ENCODE measurements at places on chromosomes 5 and 9.

- DNase-seq = no peak
Measured at GRCh38 chr5:40386289-40386688, 293.4 kb upstream of the PTGER4 start.

DNA sequence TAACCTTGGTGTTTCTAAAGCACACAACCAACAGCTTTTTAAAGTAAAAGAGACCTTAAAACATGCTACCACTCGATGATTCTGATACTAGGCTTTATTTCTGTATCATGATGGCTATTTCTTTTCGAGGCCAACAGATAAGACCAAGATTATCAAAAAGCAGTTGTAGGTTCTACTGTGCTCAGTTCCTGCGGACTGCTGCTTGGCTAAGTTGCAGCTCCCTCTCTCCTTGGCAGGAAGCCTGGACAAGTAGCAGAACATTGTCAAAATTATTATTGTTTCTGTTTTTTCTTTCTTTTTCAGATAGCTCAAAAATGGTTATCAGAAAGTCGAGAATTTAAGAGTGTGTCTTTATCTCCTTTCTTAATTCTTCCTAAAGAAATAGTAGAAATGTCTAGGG, 607.6 kb downstream of the PTPRD start:
- DNase-seq = no peak

- DNase-seq = no peak
Measured at GRCh38 chr9:130780415-130780814, 54.6 kb upstream of the ABL1 start.

DNA sequence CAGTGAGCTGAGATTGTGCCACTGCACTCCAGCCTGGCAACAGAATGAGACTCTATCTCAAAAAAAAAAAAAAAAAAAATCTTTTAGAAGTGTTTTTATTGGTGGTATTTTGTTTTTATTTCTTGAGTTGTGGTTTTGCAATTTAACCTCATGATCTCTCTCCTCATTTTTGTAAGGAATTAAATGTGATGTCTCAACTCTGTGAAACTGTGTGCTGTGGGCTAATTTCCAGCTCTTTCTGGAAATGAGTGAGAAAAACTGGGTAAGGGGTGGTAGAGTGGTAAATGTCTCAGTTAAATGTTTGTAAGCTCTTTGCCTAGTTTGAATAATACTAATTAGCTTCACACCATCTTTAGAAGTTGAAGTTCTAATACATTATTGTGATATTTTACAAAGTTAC, 29.0 kb downstream of the ACO1 start:
- no peak for DNase-seq

DNA sequence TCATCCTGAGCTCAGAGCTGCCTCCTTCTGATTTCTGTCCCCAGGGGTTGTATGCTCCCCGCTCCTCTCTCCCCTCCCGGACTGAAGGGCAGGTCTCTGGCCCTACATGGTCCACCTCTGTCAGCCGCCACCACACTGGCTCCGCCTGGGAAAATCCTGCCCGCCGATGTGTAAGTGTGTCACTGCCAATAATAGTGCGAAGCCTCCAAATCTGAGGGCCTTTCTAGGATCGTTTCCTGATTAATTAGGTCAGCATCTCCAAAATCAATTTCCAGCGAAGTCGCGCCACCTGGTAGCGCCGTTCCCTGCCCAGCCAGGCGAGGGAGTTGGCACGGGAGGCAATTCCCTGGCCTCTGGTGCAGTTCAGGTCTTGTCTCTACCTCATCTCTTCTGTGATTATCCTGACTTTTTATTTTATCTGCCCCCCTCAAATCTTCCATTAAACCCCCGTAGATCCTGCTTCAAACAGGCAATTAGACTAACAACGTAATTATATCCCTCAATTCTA, 73.5 kb downstream of the ZNF618 start:
- no peak for DNase-seq

DNA sequence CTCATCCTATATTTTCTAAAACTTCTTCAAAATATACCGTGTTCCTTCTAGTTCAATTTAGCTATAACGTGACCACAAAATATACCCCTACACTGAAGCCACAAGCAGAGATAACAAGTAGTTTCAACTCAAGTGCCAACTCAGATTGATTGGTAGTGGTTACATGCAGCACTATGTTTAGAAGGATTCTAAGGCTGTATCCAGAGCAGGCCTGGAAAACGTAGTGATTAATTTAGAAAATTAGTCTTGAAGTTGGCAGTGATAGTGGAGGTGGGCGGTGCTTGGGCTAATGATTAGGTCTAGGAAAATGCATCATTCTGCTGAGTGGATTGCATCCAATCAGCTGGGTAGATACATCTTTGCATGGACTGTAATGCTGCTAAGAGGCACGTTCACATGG, 61.5 kb downstream of the MAMDC2 start:
- no peak for DNase-seq

GRCh38 chr5:172691886-172692285, 50.8 kb downstream of the NEURL1B start:
- no peak for DNase-seq

GRCh38 chr5:112329419-112330090, 89.5 kb downstream of the EPB41L4A start:
- DNase-seq = no peak

GRCh38 chr5:61319388-61320146, 12.5 kb upstream of the ZSWIM6 start:
- no peak for DNase-seq

DNA sequence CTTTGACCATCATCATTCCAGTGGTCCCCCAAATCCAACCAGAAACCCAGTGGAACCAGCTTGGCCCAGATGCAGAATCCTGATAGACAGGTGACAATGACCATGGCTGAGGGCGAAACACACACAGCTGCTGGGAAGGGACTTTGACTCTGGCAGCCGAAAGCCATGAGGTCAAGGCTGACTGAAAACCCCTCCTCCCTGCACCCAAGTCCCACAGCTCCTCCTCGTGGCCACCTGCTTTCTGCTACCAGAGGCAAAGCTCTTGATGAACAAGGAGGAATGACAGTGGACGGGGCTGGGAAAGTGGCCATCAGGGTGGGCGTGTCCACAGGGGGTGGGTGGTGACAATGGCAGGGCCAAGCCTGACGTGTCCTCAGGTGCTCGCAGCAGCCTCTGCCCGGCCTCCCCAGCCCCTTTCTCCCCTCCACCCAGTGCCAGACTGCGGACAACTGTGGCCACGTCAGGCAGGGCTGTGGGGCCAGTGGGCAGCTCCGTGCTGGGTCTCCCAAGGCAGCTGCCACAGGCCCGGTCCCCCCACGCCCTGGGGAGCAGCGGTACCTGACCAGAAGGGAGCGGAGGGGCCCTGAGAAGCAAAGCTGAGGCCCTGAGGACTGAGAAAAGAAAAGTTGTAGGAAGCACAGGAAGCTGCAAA, 30.8 kb upstream of the SARDH start:
- DNase-seq = no peak

- no peak for DNase-seq
Measured at GRCh38 chr5:151162776-151163175, 5.2 kb upstream of the ANXA6 start.

DNA sequence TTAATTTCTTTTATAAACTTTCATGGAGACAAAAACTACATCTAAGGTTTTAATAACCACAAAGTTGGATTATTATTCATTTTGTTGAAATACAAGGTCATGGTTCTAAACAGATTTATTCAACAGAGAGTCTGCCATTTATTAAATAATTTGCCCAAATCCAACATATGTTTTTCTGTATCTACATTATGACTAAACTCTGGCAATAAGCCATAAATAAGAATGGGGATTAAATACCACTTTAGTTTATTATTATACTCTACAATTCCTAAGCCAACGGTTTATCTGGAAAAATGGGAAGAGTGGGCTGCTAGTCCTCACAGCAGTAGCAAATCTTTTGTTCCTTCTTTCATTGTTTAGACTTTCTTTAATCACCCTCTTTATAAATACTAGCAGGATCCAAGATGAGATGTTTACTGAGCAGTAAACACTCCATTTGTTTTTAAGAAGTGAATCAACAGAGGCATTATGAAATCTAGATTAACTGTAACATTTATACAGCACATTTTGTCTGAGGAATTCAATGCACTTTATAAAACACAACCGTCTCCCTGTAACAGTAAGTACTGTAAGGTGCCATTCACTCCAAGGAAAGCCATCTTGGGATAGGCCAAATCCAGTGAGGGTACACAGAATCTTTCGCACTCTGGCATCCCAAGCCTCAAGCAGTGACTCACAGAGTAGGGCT, 89.7 kb downstream of the DROSHA start:
- DNase-seq = no peak

GRCh38 chr9:110615498-110615897, 36.0 kb upstream of the SVEP1 start:
- no peak for DNase-seq

DNA sequence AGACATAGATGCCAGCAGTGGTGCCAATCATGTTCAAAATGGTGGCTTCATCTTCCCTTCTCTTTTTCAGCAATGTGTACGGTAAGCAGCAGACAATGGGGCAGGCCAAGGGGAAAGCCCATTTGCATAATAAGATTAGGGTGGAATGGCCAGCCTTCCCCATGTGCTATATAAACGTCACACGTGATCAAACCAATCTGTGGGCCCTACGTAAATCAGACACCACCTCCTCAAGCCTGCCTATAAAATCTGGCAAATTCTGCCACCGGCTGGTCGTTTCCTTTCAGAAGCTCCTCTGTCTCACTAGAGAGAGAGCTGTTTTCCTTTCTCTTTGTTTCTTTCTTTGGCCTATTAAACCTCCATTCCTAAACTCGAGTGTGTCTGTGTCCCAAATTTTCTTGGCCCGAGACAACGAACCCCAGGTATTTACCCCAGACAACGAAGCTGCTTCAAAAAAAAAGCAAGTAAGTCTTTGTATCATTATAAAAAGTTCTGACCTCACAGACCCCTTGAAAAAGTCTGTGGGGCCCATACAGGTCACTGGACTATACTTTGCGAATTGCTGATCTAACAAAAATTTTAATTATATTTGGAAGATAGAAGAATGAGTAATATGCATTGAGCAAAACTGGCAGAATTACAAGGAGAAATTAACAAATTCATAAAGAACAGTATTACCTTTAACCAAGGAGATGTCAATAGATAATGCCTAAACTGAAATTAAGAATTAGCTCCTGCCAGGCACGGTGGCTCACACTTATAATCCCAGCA, 15.2 kb downstream of the ZBTB5 start:
- no peak for DNase-seq

DNA sequence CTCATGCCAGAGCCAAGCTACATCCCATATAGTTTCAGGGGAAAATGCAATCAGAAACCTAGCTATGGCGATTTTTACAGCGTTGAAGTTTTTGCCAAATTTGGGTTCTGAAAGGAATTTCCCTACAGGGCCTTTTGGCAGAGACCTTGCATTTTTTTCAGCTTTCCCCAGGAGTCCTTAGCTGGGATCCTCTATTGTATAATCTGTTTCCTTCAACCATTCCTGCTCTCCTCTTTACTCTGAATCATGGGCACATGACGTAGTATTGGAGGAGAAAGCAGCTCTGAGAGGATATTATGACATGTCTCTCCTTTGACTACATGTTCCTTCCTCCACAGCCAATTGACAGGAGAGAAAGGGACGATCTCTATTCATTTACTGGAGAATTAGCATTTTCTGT, 118.5 kb upstream of the ERCC6L2 start:
- no peak for DNase-seq

DNA sequence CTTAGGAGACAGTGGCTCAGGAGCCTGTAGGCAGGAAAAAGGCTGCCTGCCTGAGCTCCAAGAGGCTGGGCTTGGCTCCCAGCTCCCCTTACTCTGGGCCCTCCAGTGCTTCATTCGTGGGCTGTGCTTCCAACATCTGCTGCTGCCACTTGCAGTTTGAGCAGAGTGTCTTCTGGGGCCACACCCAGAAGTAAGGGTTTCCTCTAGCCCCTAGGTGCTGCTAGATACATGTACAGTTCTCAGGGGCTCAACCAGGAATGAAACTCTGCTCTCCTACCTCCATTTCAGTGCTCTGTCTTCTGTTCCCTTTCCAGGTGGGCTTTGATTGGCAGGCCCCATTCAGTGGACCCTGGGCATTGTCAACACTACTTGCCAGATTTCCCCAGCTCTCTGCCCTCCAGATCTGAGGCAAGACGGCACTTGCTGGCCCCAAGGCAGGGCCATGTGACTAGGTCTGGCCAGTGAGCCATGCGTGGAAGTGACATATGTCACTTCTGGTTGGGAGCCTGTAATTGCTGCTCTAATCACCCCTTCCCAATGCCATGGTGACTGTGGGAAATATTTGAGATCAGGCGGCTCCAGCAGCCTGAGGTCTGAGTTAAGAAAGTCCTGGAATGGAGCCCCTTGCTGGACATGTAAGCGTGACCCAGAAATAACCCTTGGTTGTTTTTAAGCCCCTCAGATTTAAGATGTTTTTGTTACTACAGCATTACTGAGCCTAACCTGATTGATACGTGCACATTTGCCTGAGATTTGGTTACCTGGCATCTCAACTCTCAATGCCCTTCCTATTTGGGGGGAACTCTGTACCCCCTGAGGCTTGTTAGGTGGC, 9.4 kb upstream of the BOD1 start:
- no peak for DNase-seq
